CD4-positive, alpha-beta T cell treated with Interleukin-4 for 4 hours (primary cell): ENCODE measurements at places on chromosomes 2 and 18.

DNA sequence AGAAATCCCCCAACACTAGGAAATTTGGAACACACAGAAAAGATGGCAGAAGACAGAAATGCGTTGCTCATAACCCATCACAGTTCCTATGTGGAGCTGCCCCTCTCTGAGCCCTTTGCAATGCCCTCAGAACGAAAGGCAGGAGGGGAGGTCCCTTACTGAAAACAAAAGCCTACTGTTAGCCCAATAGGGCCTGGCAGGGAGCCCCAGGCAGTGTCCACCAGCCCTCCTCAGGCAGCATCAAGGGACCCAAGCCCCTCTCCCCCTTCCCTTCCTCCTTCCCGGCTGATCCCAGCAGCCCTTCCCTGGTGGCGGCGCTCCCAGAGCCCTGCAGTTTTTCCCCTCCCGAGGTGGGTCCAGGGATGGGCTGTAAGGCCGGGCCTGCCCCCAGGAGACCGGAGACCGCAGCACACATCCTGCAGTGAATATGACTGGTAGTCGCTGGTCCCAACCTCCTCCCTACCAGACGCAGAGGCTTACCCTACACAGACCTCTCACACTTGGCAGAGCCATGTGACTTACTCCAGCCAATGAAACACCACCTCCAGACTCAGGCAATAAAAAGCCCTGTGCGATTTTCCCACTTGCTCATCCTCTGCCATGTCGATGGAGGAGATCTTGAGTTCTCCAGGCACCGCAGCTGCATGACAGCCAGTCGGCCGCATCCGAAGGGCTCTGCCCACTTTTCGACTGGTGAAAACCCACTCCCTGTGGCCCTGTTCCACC, 19.4 kb upstream of the DUSP2 start:
- DNase-seq = peak; percentile 72

DNA sequence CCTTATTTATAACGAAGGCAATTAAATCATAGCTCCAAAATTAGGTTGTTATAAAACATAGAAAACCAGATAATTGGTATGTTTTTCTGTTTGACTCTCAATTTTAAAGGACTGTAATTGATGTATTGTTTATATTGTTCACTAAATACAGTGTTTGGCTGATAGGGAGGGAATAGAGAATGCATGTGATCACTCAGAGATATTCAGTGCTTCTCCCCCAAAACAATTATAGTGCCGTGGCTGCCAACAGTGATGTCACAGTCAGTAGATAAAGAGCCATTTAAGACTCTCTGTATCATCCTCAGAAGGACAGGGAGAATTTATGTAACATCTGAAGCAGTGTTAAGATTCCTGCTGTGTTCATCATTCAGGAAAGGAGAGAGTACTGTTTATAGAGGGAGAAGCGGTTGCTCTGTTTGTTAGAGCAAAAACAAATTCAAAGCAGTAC, 69.6 kb downstream of the PHLPP1 start:
- DNase-seq = no peak

GRCh38 chr2:86074256-86074655, 31.4 kb downstream of the POLR1A start:
- no peak for DNase-seq

GRCh38 chr18:61972389-61973264, 79.8 kb upstream of the RNF152 start:
- no peak for DNase-seq

DNA sequence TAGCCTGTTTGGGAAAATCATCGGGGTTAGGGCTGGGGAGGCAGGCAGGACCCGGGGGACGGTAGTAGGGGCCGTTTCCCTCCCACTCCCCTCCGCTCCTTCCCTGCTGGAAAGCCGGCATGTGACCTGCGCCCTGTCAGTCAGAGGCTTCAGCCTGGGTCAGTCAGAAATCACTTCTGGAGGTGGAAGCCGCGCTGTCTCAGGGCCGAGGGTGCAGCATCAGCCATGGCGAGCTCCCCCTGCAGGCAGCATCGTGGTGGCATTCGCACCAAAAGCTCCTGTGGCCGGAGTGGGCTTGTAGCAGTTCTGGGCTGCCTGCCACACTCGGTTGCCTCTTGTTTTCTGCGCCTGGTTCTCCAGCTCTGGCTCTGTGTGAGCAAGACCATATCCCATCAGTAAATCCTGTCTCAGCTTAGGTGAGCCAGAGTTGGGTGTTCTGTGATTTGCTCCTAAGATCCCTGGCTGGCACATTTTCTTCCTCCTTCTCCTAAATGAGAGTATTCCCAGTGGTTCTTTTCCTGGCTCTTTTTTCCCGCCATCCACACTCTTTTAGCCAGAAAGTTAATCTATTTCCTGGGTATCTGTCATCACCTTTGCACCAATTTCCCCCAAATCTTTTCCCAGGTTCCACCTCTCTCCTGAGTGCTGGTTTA, 123.9 kb upstream of the CD302 start:
- peak; percentile 69 for DNase-seq

DNA sequence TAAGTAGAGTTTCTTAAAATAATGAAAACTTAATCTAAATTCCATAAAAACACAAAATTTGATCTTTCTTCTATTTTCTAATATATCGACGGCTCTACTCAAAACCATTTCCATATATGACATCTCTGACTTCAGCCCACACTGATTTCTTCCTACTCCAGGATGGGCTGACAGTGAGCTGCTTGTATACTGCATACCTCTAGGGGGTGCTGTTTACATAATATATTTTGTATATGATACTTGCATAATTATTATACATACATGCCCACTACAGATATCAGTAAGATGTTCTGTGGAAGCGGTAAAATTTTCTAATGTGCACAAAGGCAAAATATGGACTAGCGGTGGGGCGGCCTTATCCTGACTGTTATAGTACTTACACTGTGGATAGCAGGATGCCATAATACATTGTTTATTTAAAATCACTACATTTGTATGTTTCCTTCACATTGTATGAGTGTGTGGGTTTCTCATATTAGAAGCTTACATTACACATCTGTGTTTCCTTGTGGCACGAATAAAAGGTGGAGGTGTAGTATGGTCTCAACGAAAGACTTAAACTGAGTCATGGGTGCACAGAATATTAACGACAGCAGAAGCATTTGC, 66.1 kb upstream of the NXPH2 start:
- peak; percentile 12 for DNase-seq

GRCh38 chr2:164150604-164151003, 414.8 kb upstream of the FIGN start:
- DNase-seq = no peak

- DNase-seq = peak; percentile 16
Measured at GRCh38 chr18:23529604-23530003, 26.3 kb downstream of the RMC1 start.

DNA sequence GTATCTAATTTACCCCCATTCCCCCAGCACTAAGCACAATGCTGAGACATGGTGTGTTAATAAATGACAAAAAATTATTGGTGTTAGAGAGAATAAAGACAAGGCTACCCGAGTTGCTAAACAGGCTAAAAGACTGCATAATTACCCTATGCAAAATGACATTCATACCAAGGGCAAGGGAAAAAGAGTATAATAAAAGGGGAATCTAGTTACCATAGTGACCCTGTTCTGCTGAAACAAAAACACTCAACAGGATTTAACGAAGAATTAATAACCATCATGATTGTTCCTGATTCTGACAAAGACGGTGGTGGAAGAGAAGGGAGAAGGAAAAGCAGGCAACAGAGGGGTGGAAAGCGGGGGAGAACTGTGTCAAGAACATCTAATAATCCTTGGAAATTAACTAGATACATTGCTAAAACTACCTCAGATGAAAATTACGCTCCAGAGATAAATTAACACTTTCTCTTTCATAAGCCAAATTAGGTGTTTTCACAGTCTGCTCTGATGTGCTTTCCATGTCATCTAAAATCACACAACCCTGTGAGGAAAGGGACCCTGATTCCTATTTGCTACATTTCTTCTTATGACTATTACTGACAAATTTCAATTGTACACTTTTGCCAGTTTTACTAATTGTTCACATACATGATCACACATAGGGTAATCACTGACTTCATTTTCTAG, 25.5 kb downstream of the TTR start:
- no peak for DNase-seq

DNA sequence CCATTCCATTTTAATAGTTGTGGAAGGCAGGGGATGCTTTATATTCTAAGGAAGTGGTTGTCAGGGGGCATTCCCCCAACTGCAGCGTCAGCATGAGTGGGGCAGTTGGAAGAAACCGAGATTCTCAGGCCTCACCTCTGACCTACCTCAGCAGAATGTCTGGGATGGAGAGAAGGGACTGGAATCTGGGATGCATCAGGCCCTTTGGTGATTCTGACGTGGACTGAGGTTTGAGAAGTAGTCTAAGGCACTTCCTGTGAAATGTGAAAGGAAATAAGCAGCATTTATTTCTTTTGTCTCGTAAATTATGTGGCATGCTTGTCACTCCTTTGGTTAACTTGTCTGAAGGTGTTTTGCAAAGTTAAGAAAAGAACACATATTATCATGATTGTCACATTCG, 540.7 kb upstream of the NETO1 start:
- DNase-seq = no peak

DNA sequence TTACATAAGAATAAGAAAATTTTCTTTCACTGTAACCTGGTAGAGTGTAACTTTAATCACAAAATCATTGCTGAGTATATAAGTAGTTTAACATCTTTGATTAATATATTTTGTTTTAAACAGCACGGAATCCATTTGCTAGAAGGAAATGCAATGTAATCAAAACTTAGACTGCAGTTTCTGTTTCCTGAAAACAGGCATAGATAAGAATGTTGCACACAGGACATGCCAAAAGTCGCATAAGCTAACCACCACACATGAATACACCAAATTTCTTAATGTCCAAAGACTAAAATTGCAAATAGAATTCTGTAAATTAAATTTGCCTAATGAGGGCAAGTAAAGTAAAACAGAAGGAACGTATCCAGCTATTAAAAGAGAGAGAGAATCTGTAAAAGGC, 51.0 kb upstream of the SERPINB2 start:
- no peak for DNase-seq

DNA sequence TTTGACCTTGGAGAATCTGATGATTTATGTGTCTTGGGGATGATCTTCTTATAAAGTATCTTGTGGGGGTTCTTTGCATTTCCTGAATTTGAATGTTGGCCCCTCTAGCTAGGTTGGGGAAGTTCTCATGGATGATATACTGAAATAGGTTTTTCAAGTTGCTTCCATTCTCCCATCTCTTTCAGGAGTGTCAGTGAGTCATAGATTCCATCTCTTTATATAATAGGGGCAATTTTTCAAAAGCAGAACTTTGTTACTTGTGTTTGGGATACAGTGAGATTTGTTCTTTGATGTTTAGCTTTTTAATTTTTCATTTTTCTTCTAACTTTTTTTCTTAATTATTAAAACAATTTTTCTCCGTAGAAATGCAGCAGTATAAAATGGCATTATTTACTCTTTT, 19.4 kb downstream of the TMEM87B start:
- no peak for DNase-seq

GRCh38 chr2:108820482-108820881, 33.9 kb downstream of the CCDC138 start:
- DNase-seq = no peak

DNA sequence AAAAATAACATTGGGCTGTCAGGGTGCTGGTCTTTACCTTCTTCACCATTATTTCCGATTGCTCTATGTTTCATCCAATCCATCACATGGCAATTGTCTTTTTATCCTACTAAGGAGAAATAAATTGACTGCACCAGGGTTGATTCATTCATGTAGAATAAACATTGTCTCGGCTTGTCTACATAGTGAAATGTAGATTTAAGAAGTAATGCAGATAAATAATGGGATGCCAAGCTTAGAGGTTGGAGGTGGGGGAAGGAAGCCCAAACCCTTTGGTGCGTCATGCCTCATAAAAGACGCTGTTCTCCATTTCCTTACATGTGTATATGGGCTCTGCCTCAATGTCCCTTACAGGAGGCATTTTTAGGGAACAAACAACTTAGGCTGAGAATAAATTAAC, 117.8 kb downstream of the ALK start:
- DNase-seq = no peak

DNA sequence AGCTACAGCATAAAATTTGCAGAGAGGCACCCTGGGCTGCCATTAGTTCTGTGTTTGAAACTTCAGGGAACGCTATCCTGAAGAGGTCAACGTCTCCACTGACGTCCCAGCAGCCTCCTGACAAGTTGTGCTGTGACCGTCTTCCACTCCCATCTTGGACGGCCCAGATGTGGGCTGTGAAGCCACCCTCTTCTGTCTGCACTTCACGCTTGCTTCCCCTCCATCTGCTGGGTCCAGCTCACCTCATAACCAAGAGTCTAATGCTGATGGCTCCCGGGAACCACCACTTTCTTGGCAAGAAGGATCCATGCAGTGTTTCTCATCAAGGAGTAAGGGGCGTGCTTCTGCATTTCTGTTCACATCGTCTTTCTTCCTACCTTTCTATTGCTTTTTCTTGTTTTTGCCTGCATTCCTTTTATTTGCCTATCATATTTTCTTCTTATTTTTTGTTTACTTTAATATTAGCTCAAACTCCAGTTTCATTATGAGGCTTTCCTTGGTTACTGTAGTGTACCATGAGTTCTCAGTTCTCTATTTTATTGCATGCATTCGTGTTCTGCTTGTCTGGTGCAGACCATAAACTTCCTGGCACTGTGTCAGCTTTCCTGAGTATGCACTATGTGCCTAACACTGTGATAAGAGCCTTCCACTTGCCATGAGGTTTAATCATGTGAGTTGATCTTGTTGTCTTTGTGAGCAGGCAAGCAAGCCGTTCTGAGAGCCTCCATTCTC, 631.8 kb upstream of the RAB6C start:
- DNase-seq = no peak

DNA sequence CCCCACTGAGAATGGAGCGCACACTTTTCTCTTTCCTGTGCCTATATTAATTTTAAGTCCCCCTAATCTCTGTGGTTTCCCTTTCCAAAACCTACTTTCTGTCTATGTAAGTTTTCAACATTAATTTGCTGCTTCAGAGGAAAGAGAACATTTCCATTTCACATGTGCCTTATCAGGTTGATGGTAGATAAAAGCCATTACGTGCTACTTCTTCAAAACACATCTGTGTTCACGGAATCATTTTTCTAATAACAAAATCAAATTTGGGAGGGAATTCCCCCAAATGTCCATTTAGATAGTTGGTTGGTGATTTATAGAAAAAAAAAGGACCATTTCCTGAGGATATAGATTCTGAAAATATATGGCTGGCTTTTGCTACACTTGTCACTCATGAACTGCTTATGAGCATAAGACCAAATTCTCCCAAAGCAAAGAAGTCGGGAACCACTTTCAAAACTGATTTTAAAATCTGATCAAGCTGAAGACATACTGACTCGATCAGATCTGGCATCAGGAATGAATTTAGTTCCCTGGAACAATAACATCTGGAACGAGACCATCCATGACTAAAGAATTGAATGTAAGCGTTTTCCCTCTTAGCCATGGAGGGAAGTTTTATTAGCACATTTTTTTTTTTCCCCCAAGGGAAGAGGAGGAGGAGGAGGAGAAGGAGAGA, 8.2 kb downstream of the PTGR3 start:
- DNase-seq = no peak

- DNase-seq = no peak
Measured at GRCh38 chr18:49096021-49096420, 145.3 kb upstream of the SMAD7 start.

DNA sequence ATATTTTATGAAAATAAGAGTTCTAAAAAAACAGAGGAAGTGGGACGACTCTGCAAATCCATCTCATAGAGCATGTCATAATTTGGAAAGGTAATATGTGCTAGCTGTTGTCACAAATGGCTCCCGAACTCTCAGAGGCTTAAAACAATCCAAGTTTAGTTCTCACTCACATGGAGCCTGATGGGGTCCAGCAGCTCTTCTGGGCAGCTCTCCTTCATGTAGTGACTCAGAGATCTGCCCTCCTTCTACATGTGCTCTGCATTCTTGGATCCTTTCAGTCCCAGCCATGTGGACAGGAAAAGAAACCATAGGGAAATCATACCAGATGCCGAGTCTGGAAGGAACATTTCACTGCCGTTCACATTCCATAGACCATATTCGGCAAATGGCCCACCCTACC, 180.1 kb upstream of the APCDD1 start:
- DNase-seq = no peak
